ENCODE measurements at places on chromosomes 2 and 18.

GRCh38 chr2:102895376-102895775 is 133.5 kb downstream of the TMEM182 start:
- DNase-seq = no peak

DNA sequence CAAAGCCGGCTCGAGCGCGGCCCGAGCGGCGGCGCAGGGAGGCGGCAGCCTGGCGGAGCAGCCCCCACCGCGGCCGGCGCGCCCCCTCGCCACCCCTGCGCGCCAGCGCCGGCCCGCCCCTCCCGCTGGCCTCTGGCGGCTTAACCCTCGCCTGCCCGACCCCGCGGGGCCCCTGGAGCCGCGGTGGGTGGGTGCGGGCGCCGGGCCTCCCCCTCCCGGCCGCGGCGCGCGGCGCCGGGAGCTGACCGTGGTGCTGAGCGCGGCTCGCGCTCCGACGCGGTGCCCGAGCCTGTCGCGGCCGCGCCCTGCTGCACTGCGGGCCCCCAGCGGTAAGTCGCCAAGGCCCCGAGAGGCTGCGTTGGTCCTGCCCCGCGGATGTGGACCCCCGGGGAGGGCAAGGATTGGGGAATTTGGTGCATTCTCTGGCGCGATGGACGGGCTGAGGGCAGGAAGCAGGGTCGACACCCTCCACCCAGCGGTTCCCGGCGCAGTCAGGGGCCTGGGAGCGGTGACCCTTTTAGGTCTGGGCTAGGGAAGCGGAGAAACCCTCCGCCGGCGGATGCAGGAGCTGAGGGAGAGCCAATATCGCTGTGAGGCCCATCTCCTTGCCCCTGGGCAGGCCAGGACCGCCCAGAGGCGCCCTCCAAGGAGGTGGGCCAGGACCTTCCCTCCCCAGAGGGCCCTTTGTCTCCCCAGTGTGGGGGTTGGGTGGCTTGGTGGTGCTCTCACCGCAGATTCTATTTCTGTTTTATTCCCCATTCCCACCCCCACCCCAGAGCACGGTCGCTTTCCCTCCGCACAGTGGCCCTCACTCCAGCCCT is 923 bp downstream of the AMER3 start:
- DNase-seq = no peak

- no peak for DNase-seq
Measured at GRCh38 chr2:150610670-150611279, 123.3 kb upstream of the RND3 start.

GRCh38 chr2:135984199-135985017 is 1.0 kb downstream of the DARS1 start:
- DNase-seq = no peak

- DNase-seq = no peak
Measured at GRCh38 chr2:60502144-60502543, 51.3 kb downstream of the BCL11A start.

- no peak for DNase-seq
Measured at GRCh38 chr2:16522031-16522831, 143.4 kb downstream of the CYRIA start.

DNA sequence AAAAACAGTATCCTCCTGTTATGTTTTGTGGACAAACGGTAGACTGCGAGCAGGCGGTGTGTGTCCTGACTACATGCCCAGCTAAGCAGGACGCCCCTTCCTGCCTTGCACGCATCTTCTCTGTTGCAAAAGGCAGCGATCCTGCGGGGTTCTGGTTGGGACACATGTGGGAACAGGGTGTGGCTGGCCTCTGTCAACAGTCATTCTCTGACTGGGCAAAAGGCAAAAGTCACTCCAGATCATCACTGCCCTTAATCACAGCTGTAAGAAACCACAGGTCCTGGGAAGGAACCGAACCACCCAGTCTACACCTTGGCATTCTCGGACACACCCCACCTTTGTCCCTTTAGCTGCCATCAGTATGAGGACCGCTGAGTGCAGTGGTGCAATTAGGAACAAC is 44.3 kb upstream of the TMEM87B start:
- DNase-seq = no peak

DNA sequence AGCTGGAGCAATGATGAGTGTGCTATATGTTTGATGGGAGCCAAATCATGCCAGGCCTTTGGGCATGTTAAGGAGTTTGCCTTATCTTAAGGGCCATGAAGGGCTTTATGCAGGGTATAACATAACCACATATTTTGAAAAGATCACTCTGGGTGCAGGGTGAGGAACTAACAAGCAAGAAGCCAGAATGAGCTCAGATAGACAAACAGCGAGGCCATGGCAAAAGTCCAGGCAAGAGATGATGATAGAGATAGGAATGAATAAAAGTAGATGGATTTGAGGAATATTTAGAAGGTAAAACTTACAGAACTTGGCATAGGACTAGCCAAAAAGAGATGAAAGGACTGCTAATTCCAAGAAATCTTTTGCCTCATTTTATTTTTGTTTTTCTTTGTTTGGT is 6.7 kb downstream of the GALNT3 start:
- DNase-seq = no peak

- DNase-seq = no peak
Measured at GRCh38 chr2:217291259-217291658, 431.4 kb upstream of the TNP1 start.

DNA sequence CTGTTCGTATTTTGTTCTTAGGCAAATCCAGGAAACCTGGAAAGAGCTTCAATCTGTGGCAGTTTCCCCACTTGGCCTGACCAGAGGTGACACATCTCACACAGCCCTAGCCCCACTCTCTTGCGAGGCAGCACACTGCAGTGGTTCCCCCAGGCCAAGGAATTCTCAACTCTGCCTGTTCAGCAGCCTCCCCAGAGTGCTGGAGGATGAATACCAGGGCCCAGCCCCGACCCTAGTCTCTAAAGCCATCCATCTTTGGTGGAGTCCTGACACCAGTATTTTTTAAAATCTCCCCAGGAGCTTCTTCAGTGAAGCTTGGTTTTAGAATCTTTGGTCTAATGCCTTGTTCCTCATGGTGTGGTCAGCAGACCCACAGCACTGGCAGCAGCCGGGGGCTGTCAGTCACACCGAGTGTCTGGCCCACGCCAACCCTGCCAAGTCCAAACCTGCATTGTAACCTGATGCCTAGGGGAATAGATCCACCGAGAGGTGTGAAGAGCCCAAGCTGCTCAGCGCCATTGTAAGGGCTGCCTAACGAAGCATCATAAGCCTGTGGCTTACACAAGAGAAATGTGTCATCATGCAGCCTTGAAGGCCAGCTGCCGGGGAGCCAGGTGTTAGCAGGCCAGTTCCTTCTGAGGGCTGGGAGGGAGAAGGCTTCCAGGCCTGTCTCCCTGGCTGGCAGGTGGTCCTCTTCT is 428.7 kb upstream of the ID2 start:
- DNase-seq = no peak

DNA sequence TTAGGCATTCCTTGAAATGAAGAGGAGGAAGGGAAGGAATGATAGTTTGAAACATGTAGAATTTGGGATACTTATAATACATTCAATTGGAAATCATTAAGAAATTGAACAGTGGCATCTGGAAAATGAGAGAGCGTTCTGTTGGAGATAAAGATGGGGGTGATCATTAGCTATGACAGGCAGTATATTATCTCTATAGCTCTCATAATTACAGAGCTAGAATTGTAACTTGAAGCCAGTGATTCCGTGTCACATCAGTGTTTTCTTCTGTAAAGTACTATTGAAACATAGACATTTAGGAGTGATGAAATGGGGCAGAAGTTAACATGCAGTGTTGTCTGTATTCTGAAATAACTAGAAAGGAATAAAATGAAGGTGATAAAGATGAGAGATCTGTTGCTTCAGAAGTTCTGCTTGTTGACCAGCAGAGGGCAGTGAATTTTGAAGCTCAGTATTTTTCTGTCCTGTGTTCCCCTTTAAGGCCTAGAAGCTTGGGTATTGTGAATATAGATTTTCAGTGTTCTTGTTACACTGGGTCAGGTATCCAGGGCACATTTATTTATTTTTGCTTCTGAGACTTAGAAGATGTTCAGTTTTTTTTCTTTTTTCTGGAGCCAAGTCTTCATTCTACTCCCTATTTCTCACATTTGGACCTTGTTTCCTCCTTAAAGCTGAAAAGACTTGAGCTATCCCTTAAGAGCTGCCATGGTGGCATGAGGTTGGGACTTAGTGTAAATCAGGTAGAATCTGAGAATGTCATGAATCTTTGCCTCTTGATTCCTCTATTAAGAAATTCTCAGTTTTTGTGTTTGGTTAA is 157.4 kb downstream of the TAF4B start:
- no peak for DNase-seq

GRCh38 chr2:188142636-188143295 is 148.9 kb upstream of the GULP1 start:
- no peak for DNase-seq

DNA sequence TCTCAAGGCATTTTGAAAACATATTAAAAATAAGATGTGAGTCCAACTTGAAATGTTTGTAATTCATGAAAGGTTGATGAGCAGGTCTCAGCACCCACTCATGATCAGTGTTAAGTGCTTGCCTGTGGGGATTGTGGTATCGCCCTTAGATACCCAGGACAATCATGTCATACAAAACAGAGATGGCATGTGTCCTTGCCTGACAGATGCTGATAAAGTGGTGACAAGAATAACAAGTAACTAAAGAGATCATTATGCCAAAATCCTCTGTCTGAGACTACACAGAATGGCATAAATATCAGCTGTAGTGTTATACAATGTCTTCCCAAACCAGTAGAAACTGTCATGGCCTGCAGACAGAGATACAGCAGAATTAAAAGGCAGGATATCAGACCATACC is 930.3 kb downstream of the SUCLG1 start:
- no peak for DNase-seq

DNA sequence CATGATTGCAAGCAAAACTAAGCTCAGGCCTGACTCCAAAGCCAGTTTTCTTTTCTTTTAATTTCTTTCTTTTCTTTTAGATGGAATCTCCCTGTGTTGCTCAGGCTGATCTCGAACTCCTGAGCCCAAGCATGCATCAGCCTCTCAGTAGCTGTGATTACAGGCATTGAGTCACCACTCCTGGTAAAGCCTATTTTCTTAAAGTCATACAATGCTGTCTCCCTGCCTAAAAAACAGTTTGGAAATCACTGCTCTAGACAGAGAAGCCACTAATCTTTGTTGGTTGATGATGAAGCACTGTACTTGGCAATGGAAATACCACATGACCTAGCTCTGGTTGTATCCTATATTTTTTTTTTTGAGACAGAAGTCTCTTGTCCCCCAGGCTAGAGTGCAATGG is 33.1 kb upstream of the ZNF532 start:
- DNase-seq = no peak

DNA sequence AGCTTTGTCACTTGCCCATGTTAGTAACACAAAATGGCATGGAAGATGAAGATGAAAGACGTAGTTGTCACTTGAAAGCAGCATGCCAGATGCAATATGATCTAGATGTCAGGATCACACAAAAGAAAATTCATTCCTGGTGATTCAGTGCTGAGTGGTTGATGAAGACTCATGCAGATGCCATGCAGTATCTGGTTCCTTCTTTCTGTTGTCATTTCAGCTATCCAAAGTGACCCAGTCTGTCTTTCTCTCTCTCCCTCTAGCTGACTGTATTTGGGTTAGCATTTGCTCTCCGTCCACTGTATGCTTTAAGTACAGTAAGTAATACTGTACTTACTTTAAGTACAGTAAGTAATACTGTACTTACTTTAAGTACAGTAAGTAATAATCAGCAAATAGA is 50.4 kb downstream of the TTN start:
- DNase-seq = no peak

GRCh38 chr2:6914828-6915227 is 2.4 kb upstream of the RNF144A start:
- DNase-seq = no peak

GRCh38 chr2:206823178-206823577 is 57.8 kb downstream of the FASTKD2 start:
- DNase-seq = no peak

GRCh38 chr18:35041815-35042387 is 688 bp downstream of the MAPRE2 start:
- no peak for DNase-seq

DNA sequence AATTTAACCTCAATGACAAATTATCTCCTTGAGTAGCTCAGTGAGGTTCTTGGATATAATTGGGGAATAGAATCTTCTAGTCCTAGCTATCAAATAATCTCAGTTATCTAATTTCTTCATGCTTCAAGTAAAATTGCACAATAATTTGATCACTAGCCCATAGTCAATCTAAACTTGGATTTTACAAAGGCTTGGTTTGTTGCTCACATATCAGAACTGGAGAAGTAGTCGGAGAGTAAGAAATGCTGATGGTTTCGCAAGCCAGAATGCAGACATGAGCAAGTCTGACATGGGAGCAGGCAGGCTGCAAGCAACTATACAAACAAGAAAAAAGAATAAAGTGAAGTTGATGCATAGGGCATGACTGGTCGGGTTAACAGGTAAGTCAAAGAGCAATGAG is 11.7 kb upstream of the PDE11A start:
- no peak for DNase-seq

- DNase-seq = no peak
Measured at GRCh38 chr2:3636586-3637310, 21.3 kb upstream of the ALLC start.

DNA sequence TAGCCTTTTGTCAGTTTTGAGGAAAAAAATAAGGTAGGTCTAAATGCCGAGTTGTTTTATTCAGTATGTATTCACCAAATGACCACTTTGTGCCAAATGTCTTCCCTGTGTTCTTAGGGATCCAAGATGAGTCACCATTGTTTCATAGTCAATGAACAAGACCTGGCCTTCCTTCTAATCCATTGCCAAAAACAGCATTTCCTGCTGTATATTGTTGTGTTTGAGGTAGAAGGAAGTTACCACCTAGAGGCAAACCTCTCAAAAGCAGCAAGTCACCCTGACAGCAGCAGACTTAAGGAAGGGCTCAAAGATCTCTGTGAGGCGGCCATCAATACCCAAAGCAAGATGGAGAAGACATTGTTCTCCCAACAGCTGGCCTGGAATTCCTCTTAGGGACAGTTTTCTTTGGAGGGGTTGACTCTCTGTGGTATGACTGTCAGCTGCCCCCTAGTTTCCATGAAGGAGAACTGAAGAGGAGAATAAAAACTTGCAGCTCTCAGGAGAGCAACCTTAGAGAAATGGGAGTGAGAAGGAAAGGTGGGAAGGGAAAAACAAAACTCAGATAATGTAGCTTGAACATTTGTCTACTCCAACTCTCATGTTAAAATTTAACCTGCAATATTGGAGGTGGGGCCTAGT is 328.3 kb downstream of the LRATD1 start:
- DNase-seq = no peak

DNA sequence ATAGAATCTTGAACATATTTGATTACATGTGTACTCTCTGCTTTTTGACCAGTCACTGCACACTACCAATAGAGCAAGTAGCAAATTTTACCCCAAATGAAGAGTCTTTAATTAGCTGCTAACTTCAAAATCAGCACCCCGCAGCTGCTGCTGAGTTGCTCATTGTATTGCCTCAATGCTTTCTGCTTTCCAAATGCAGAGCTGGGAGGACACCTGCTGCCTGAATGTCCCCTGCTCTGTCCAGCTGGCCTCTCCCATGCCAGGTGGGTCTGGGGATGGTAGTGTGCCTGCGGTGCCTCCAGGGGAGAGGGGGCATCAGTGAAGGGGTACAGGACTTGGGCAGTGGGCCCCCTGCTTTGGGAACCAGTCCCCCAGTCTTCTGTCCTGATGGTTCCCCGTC is 184.8 kb downstream of the PRKCE start:
- no peak for DNase-seq
